Gastroesophageal sphincter (tissue), 4 donors: ENCODE measurements at places on chromosomes 6 and 20.

GRCh38 chr20:48463096-48463720, 364.6 kb downstream of the PREX1 start:
- ATAC-seq: no peak

DNA sequence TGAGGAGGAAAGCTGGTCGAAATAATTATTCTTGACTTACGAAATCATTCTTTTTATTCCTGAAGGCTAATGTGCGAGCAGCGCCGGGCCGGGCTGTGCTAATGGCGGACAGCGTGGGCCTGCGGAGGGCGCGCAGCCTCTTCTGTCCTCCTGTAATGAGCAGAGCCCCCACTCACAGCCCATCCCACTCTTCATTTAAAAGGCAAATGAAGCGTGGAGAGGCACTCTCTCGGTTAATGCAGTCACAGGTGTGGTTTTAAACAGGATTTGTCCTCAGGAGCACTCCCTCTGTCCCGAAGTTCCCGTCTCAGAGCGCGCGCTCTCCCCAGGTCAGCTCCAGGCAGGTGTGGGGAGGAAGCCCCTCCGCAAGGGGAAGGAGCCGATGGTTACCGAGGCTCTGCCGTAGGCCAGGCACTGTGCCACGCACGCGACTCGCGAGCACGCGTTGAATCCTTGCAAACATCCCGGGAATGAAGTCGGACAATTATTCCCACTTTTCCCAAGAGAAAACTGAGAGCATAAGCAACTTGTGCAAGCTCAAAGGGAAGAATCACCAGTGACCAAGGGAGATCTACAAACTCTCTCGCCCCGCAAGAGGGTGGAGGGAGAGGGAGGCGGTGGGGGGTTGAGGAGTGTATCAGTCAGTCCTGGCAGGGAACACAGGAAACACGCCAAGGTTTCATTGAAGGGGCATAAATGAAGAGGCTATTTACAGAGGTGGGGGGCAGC, 35.5 kb upstream of the ZFAND3 start:
- ATAC-seq: peak; percentile 76

GRCh38 chr6:131038597-131039344, 24.3 kb downstream of the EPB41L2 start:
- no peak for ATAC-seq

- no peak for ATAC-seq
Measured at GRCh38 chr6:148934961-148935360, 188.1 kb downstream of the UST start.

- no peak for ATAC-seq
Measured at GRCh38 chr6:170289951-170290295, 955 bp downstream of the DLL1 start.

DNA sequence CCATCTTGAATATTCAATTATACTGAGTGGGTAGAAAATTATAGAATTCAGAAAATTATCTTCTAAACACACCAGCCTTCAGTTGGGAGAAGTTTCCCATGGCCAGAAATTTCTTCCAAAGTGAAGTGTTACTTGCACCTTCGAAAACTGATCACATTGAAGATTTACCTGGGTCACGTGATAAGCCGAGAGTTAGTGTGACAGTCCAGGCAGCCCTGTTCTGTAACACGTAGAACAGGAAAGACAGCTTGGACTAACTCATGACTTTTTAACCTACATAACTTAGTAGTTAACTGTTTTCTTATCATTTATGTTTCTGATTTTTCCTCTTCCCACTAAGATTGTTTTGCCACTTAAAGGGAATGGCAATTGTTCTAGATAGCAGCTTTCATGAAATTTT, 118.3 kb upstream of the MTHFD1L start:
- ATAC-seq: no peak

DNA sequence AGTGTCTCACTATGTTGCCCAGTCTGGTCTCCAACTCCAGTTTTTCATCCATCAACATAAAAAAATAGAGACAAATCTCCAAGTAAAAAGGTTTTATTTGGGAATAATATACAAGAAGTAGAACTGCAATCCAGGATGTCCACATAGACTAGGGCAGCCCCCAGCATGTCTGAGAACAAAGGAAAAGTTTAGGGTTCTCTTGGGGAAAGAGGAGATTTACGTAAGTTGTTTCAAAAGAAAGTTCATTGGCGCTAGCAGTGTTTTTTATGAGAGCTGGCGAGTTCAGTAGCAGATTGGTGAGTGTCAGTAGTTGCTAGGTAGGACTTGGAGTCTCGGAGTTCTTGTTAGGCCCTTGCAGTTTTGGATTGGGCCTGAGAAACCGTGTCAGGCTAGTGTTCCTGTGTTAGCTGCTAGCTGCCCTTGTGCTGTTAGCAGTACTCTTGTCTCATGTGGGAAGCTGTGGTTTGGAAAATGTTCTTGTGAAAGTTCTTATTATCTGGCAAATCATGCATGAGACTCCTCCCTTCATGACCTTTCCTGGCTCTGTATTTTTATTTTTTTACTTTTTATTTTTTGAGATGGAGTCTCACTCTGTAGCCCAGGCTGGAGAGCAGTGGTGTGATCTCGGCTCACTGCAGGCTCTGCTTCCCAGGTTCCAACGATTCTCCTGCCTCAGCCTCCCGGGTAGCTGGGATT, 24.7 kb downstream of the TTLL9 start:
- peak; percentile 95 for ATAC-seq

- ATAC-seq: no peak
Measured at GRCh38 chr6:38815250-38815649, 100.1 kb downstream of the DNAH8 start.

GRCh38 chr20:13672690-13673089, 34.0 kb upstream of the TASP1 start:
- peak; percentile 38 for ATAC-seq

- peak; percentile 66 for ATAC-seq
Measured at GRCh38 chr6:26240157-26241032, 124.6 kb upstream of the BTN3A2 start.

DNA sequence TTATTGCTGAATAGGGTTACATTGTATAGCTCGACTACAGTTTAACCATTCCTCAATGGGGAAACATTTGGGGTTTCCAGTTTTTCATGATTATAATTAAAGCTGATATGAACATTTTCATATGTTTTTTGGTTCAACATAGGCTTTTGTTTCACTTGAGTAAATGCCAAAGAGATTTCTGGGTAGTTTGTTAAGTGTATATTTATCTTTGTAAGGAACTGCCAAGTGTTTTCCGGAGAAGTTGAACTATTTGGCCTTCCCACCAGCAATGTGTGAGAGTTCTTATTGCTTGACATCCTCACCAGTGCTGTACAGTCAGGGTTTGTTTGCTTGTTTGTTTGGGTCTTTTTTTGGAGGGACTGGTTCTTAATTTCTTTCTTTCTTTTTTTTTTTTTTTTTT, 83.7 kb upstream of the RALY start:
- no peak for ATAC-seq

DNA sequence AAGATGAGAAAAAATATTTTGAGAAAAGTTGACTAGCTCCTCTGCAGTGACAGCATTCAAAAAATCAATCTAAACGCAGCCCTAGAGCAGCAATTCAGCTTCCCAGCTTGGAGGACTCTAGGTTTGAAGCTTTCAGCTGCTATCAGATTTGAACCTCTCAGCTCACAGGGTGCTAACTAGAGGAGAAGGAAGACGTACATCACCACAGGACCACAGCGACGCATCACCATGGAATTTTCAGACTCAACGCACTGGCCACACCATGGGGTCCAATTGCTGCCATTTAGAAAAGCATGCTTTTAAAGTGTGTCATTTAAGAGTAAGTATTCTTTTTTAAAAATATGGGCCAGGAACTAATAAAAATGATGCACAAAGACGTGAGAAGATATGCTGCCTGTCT, 45.0 kb upstream of the FUCA2 start:
- ATAC-seq: no peak

- peak; percentile 62 for ATAC-seq
Measured at GRCh38 chr20:53643031-53643832, 49.6 kb upstream of the ZNF217 start.

DNA sequence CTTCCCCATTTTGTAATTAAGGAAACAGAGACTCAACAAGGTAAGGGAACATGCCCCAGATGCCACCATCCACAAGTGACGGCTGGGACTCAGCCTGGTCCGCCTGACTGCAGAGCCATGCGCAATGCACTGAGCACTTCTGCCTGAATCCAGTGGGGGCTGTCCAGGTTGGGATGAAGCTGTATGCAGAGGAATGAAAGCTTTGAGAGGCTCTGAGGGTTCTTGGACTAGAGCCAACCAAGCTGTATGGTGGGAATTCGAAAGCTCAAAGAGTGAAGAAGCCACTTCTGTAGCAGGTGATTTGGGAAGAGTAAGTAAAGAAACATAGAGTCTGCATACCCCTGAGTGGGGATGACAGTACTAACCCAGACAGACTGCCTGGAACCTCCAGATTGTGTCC, 127.6 kb upstream of the AKAP12 start:
- ATAC-seq: no peak

- ATAC-seq: no peak
Measured at GRCh38 chr6:7848229-7848628, 62.4 kb downstream of the TXNDC5 start.

GRCh38 chr6:14913931-14914330, 331.9 kb upstream of the JARID2 start:
- ATAC-seq: no peak

DNA sequence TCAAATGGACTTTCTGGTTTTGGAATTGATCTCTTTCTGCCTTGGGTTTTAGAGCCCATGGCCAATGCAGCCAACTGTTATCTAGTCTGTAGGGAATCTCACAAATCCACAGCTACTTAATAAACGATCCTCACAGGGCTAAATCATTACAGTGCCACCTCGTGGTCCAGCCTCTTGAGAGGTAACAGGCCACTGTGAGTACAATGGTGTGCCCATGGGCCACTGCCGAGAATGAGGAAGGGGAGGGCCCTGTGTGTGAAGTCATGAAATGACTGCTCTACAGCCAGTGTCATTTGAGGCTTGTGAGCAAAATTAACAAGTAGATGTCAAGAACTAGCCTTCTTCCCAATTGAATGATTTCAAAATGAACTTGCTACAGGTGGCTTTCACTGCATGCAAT, 54.3 kb upstream of the GMPR start:
- no peak for ATAC-seq

- ATAC-seq: no peak
Measured at GRCh38 chr6:170444056-170444591, 109.0 kb downstream of the PSMB1 start.

GRCh38 chr20:63187338-63188158, 28.4 kb downstream of the YTHDF1 start:
- no peak for ATAC-seq

DNA sequence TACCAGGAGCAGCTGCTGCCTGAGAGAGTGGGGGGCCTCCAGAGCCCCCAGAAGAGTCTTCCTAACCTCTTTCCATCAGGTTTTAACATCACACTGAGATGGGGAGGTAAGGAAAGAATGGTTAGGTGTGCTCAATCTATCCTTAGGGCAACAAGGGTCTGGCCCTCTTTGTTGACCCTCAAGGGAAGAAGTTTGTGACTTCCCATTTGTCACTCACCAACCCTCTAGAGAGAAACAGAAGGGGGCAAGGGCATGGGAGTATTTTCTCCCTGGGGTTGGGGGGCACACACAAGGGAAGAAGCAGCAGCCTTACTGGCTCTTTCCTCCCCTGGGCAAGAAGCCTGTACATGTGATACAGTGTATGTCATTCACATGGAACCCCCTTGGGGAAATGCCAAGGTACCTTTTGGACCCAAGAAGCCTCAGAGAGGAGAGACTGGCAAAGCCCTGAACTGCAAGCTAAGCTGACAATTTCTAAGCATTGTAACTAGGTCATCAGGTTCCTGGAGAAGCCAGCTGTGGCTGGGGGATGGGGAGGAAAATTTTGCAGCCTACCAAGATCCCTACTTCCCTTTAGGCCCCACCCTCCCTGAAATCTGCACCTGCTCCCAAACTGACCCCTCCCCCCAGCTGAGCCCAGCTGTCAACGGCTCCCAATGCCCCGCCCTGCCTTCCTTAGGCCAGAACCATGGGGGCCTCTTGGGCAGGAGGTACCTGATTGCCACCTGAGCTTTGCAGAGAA, 14.5 kb downstream of the BCL2L1 start:
- ATAC-seq: no peak

DNA sequence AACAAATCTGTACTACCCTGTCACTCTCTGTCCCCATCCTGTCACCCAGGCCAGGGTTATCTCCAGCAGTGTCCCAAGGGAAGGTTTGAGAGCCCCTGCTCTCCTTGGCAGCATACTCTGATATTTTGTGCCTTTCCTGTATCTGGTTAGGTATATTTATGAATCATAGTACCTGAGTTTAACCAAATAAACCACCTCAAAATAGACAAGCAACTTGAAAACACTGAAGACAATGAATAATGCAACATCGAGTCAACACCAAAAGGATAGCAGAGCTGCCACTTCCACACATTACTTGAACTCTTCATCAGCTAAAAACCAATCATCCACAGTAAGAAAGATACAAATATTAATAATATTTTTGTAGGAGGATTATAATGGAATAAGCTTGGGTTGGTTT, 142.6 kb upstream of the TAB2 start:
- no peak for ATAC-seq

GRCh38 chr20:48190757-48191156, 405.5 kb upstream of the SULF2 start:
- ATAC-seq: no peak

- no peak for ATAC-seq
Measured at GRCh38 chr6:122803171-122803661, 14.2 kb downstream of the SMPDL3A start.
